ENCODE measurements at places on chromosomes 4 and X.

DNA sequence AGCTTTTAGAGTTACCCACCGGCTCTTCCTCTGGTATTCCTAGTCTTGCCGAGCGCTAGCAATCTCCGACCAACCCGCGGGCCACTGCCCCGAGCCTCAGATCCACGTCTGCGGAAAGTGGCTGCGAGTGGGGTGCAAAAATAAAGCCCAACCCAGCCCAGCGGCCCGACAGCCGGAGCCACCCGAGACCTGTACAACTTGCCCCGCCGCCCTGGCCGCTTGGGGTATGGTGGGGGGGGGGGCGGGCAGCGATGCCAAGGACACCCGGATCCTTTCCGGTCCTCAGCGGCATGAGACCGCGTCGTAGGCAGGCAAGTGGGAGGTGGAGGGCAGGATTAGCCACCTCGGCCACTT, 1.6 kb downstream of the SLITRK4 start:
- DNase-seq: no peak

DNA sequence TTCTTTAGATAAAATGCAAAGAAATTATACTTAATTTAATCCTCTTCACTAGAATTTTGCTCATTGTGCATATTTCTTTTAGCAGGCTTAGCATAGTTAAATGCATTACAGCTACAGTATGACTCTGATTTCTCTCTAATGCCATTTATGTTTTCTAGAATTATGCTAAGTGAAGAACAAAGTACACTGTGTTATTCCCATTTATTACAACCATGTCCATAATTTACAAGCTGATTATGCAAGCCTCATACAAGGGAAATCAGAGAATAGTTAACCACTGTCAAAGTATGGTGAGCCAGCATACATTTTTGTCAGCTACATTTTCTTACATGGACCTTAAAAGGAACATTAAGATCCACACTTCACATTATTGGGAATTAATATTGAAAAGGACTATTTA, 99.1 kb downstream of the MAB21L2 start:
- no peak for DNase-seq

DNA sequence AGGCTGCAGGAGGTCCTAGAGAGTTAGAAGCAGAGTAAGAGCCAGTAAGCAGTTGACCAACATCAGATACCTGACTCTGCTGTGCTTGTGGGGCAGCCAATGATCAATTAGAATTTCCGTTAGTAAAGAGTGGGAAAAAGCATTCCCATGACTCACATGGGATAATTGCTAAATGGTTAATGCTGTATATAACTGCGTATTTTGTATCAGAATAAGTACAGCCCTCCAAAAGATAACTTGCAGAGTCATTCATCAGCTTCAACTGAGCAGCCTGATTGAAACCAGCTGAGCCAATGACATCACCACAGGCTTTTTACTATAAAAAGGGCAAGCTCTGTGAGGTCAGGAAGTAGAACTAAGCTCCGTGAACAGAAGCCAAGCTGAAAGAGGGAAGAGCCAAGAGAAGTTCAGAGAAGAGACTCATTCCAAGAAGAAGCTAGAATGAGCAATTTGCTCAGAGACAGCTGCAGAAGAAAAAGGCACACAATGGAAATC, 67.9 kb downstream of the PPP3CA start:
- no peak for DNase-seq

DNA sequence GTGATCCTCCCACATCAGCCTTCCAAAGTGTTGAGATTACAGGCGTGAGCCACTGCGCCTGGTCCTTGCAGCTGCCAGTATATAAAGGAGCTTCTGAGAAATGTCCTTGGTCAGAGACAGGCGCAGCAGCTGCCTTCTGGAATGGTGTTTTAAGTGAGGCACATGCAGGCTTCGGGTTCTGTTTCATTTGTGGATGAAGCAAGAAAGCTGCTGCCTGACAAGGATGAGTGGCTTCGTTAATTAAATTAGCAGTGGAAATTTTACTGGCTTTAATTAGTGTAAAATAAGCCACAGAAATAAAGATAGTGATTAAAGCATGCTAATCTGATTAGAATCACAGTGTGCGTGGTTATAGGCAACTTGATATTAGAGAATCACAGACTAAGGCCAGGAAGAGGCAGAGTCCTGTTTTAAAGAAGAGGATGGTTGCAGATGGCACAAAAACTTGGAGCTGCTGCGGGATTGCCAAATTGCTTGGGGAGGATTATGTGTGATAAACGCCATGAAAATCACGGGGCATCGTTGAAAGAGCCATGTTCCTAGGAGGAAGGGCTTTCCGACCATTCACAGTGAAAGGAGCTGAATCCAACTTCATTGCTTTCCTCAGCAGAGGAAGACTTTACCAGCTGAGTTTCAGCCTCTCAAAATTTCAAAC, 348.4 kb upstream of the FAT1 start:
- no peak for DNase-seq

- DNase-seq: no peak
These were observed 151.8 kb downstream of the SMIM20 start for GRCh38 chr4:26065833-26066232.

DNA sequence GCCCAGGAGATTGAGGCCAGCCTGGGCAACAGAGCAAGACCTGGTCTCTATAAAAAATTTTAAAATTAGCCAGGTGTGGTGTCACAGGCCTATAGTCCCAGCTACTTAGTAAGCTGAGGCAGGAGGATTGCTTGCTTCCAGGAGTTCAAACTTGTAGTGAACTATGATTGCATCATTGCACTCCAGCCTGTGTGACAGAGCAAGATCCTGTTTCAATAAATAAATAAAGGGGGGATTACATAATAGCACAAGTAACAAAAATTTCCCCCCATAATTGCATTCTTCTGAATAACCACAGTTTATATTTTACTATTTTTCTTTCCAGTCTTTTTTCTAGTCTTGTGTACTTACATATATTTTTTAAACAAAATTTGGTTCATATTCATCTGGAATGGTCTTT, 135.6 kb downstream of the CHIC2 start:
- no peak for DNase-seq

DNA sequence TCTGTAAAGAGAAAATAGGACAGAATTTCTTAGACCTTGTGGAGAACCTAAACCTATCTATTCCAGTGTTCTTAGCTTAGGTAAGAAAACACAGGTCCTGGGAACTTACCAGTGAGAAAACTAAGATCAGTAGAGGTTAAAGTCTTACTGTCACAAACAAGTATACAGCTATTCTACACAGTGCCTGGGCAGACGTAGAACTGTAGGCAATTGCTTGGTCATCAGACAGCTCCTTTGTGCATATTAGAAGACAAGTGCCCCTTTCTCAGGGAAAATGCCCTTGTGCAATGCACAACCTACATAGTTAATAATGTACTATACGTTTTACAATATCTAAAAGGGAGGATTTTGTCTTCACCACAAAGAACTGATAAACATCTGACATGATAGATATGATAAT, 86.6 kb upstream of the JADE1 start:
- no peak for DNase-seq

- no peak for DNase-seq
These were observed 214.7 kb upstream of the INTU start for GRCh38 chr4:127417885-127418535.
